HepG2 (cell line): ENCODE measurements at places on chromosomes 2 and 18. TPM values are rescaled to one million over a fixed set of nuclear protein-coding genes. Genes with fewer than 3 reads are reported as not detected.

DNA sequence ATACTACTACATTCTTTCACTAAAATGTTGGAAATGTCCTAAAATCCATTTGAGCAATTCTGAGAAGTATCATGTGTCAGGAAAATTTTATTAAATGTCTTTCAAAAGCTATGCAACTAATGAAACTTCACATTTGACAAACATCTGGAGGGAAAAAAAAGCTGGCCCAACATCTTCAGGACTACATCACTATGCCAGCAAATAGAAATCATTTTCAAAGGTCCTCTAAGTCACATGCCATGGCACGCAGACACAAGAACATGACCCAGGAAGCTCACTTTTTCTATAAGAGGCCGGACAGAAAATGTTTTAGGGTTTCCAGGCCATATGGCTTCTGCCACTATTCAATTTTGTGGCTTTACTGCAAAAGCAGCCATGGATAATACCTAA, 11.6 kb downstream of the KANSL3 start:
- no peak for DNase-seq

GRCh38 chr2:205733648-205734047, 51.3 kb downstream of the NRP2 start:
- DNase-seq = no peak

GRCh38 chr2:128438091-128438490, 119.4 kb upstream of the HS6ST1 start:
- no peak for DNase-seq

Gene MARCO
- total RNA-seq = not detected in 2 replicates

DNA sequence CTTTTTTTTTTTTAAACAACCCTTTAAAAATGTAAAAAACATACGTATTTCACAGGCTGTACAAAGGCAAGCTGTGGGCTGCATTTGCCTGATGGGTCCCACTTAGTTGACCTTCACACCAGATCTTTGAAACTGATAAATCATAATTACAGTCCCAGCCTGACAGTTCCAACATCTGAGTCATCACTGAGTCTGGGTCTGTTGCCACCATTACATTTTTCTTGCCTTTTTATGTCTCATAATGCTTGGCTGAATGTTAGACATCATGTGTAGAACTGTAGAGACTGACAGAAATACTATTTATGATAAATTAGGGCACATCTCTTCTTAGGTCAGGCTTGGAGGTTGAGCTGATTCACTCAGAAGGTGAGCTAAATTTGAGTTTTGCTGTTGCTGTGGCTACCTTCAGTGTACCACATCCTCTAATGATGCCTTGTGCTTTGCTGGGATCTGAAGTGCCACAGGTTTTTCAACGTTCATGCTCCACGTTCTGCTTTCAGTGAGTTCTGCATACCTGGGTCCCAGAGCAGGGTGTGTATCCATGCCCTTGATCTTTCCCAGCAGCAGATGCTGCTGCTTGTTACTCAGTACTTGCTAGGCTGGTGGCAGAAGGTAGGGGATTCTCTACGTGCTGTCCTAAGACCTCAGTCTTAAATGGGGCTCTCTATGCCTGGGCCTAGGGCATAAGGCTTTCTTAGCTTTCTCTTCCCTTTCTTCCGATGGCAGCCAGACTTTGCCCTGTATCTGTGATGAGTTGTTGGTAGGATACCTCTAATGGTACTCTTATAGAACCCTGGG, 160.6 kb upstream of the SMAD7 start:
- peak; percentile 20 for DNase-seq

GRCh38 chr2:157413326-157414035, 30.4 kb downstream of the CYTIP start:
- no peak for DNase-seq

- DNase-seq = no peak
These were observed 475.7 kb upstream of the PKDCC start for GRCh38 chr2:41572154-41572553.

GRCh38 chr18:45852631-45853030, 27.2 kb downstream of the SIGLEC15 start:
- DNase-seq = no peak
